ENCODE measurements at places on chromosomes 6 and 20.

DNA sequence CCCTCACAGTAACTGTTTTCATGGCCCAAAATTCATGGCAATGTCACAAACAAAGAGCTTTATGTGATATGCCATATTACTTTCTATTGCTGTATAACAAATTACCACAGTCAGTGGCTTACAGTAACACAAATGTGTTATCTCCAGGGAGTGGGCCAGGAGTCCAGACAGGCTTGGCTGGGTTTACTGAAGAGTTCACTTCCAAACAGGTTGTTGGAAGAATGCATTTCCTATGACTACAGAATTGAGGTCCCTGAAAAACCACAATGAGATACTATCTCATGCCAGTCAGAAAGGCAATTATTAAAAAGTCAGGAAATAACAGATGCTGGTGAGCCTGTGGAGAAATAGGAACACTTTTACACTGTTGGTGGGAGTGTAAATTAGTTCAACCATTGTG lies 431.9 kb downstream of the PKHD1 start:
- no peak for DNase-seq

DNA sequence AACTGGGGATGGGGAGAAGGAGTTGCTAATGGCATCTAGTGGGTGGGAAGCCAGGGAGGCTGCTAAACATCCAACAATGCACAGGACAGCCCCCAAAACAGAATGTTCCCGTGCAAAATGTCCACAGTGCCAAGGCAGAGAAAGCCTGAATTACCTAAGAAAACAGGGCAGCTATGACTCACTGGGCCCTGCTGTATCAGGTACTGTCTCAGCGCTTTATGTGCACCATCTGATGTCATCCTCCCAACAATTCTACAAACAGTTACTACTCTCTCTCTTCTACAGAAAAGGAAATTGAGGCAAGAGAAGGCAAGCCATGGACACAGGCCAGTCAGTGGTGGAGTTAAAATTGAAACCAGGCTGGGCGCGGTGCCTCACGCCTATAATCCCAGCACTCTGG lies 3.1 kb downstream of the YTHDF1 start:
- no peak for DNase-seq

- no peak for DNase-seq
Measured at GRCh38 chr6:39754514-39755115, 29.4 kb upstream of the KIF6 start.

- no peak for DNase-seq
Measured at GRCh38 chr6:658244-658643, 1.3 kb upstream of the HUS1B start.

DNA sequence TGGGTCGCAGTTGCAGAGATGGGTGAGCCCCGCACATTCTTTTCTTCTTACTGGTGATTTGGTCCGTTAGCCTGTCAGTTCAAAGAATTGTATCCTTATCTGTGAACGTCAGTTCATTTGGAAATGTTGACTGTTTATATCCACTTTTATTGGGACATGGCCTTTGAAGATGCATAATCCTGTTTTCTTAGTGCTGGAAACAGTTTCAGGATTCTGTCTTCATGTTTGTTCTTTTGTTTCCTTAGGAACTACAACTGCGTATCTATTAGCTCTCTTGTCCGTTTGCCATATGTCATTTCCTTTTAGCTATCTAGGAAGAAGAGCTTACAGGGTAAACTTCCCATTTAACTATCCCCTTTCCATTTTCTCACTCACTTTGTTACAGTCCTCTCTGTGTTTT lies 35.0 kb upstream of the TULP1 start:
- no peak for DNase-seq

- no peak for DNase-seq
Measured at GRCh38 chr6:141848029-141848890, 284.5 kb upstream of the GJE1 start.

All from GM13977 (cell line).